ENCODE measurements at places on chromosomes 16 and 17.

GRCh38 chr17:68511254-68511670, 968 bp upstream of the PRKAR1A start:
- no peak for DNase-seq

DNA sequence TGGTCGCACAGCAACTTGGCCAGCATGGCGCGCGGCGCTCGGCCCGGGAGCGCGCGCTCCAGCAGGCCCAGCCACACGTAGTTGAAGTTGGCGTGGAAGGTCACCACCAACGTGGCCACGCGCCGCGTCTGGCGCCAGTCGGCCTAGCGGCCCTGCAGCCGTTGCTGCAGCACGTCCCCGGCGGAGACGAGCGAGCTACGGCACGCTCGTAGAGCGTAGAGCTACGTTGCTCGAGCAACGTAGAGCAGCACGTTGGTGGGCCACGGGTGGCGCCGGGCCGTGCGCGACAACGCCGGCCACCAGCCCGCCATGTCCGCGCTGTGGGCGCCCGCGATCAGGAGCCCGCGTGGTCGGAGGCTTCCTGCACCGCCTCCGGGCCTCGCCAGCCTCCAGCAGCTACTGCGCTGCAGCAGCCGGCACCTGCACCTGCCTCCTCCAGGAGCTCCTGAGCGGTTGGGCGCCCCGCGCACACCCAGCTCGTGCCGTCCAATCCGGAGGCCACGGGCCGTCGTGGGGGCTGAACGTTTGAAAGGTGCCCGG, 13.4 kb upstream of the SULT1A1 start:
- no peak for DNase-seq

DNA sequence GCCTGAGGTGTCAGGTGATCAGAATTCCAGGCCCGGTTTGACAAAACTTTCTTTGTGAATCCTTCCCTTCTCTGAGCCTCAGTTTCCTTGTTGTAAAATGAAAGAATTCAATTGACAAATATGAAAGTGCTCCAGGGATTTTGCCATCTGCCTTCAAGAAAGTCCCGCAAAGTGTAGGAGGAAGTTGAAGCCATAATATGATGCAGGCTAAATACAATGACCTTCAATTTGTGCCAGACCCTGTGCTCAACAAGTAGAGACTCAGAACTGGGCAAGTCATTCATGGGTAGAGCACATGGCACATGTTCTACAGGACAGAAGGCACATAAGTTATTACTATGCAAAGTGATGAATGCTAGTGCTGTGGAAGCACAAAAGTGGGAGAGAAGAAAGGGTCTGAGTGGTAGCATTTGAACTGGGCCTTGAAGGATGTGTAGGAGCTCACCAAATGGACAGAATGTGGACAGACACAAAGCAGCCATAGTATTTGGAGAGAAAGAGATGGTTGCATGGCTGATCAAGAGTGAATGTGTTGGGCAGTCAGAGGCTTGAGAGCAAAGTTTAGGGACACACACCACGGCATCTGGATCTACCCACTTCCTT, 2.4 kb upstream of the SCIMP start:
- DNase-seq: no peak

- DNase-seq: no peak
Observed at GRCh38 chr16:19505600-19506303, 16.1 kb downstream of the GDE1 start.

GRCh38 chr17:72971226-72971880, 121.1 kb downstream of the SLC39A11 start:
- DNase-seq: no peak

- DNase-seq: no peak
Observed at GRCh38 chr16:30937692-30938091, 11.2 kb upstream of the ORAI3 start.

DNA sequence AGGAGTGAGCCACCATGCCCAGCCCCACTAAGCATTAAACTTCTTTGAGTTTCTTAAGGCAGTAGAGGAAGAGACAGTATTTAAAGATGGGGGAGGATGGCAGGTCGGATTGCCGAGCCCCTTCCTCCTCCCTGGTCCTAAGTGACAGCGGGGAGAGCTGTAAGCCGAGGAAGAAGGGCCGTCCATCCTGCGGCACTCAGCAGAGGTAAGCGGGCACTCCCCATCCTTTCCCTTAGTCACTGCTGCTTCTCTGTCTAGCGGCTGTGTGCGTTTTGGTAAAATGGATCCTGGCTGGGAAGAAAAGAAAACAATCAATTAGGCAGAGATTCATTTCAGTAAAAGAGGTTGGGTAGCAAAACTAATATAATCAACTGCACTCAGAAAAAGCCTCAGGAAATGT, 13.9 kb downstream of the DNAAF1 start:
- DNase-seq: no peak

DNA sequence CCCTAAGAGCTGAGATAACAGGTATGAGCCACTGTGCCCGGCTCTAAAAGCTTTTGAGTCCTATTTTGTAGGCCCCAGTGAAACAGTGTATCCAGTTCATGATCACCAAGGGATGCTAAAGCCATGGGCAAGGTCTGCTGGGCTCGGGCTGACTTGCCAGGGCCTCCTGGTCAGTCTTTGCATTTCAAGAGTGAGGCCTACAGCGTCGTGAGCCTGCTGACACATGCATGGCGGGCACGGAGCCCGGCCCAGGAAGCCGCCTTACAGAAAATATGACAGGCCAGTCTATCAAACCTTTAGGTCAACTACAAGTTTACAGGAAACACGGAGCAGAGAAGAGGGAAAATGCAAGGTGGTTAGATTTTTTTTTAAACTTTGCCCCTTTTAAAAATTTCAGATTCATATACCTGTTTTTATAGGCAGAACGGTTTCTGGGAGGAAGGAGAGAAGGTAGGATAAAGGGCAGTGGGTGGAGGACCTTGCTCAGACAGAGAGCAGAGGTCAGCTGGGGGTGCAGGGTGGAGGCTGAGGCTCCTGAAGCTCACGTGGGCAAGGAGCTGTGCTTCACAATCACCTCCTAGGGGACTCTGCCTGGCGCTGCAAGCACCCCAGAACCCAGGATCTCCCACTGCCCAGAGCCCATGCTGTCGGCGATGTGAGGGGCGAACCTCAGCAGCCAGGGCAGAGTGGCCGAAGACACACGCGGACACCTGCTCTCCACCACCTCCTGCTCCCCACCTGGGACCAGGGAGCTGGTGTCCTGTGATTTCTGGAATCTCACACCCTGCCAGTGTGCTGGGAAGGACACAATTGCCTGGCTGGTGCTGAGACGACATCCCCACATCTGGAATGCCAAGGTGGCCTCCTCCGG, 21.3 kb downstream of the C16orf95 start:
- DNase-seq: no peak

- no peak for DNase-seq
Observed at GRCh38 chr16:2497695-2498484, 15.9 kb upstream of the ATP6V0C start.

- no peak for DNase-seq
Observed at GRCh38 chr16:68397710-68398201, 50.6 kb downstream of the SMPD3 start.

- DNase-seq: no peak
Observed at GRCh38 chr16:27304881-27305745, 8.7 kb upstream of the IL4R start.

DNA sequence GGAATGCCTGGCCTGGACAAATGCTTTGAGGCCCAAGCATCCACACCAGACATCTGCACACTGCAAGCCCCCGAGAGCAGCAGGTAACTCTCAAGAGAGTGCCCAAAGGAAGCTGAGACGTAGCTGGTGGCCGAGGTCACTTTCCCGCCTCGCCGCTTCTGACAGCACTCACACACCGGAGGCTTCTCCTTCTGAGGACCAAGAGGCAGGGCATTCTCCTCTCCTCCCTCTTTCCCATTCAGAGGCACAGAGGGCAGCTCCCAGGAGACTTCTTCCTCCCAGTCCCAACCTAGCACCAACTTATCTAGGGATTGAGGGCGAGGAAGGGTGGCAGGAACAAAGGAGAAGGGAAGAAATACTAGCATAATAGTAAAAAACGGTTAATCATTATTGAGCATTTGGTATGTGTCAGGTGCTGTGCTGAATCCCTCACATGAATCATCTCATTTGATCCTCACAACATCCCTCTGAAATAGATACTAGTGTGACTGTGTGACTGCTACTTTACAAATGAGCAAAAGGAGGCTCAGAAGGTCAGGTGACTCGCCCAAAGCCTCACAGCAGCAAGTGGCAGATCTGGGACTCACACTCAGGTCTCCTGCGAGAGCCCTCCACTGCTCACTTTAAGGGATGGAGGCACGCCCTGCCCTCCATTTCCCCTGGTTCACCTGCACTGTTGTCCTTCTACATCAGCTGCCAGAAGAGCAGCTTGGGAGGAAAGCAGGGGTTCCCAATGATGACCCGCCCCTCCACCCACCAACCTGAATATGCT, 41.8 kb downstream of the MYO18A start:
- DNase-seq: no peak

DNA sequence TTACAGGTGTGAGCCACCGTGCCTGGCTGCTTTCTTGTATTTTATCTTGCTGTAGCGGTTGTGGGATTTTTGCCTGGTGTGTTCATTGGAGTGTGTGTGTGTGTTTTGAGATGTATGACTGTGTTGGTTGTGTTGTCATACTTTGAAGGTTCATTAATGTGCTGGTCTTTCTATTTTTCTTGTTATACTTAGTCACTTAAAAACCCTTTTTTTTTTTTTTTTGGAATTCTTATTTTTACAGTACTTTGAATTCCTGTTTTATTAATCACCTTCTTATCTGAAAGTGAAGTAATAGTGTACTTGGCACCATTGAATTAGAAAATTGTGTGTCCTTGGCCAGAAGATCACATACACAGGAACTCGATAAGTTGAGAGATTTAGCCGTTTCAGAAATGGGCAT, 30.2 kb downstream of the TENT4B start:
- DNase-seq: no peak

GRCh38 chr16:61644736-61645135, 391.5 kb downstream of the CDH8 start:
- DNase-seq: no peak

GRCh38 chr17:44604768-44605485, 47.6 kb downstream of the FZD2 start:
- no peak for DNase-seq

DNA sequence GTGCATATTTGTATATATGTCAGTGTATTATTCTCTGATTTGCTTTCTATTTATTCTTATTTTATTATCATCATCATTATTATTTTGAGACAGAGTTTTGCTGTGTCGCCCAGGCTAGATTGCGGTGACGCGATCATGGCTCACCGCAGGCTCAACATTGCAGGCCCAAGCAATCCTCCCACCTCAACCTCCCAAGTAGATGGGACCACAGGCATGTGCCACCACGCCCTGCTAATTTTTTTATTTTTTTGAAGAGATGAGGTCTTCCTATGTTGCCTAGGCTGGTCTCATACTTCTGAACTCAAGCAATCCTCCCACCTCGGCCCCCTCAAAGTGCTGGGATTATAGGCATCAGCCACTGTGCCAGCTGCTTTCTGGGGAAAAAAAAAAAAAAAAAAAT, 8.4 kb upstream of the ARHGAP17 start:
- no peak for DNase-seq

GRCh38 chr16:84091460-84091859, 25.3 kb downstream of the MBTPS1 start:
- DNase-seq: no peak

DNA sequence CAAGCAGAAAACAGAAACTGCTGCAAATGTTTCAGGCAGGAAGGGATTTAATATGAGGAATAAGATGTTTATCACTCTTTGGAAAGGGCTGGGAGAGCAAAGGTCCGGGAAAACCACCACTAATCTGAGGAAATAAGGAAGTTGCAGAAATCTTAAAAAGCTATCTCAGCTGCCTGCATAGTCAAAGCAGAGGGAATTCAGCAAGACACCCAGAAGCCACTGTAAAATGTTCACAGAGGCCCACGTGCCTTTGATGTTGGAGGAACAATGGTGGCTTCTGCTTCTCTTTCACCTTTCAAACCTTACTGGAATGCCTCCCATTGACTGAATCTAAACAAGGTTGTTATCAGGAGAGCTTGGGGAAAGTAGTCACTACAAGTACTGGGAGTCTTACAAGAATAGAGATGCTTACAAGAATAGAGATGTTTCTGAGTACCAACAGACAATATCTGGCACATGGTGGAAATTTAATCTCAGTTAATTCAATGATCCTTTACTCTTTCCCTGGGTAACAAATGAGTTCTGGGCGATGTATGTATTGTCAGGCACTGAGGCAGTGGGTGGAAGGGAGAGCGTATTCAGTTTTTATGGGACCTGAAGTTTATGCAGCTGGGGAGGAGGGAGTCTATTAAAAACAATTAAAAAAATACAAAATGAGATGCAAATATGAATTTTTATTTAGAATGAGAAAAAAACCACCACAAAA, 56.1 kb upstream of the MED13 start:
- no peak for DNase-seq

- no peak for DNase-seq
Observed at GRCh38 chr17:37048811-37049210, 100.1 kb downstream of the AATF start.

DNA sequence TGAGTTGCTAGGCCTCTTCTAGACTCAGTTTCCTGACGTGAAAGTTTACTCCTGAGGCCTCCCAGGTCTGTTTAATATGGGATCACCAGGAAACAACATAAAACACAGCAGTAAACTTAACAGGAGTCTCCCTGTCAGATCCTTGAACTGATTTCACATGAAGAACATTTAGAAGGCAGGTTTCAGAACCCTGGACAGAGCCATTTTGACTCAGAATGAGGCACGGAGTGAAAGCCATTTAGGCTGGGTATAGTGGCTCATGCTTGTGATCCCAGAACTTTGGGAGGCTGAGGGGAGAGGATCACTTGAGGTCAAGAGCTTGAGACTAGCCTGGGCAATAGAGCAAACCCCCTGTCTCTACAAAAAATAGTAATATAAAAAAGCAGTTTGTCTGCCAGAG, 289.1 kb downstream of the CA10 start:
- DNase-seq: peak; percentile 31

DNA sequence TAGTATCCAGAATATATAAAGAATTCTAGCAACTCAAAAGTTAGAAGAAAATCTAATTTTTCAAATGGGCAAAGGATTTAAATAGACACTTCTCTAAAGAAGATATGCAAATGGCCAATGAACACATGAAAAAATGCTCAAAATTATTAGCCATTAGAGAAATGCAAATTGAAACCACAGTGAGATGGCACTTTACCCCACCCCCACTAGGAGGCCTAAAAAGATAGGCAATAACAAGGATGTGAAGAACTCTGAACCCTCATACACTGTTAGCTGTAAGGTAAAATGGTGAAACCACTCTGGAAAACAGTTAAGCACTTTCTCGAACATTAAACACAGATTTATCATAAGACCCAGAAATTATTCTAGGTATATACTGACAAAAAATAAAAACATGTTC, 71.4 kb upstream of the IRX6 start:
- no peak for DNase-seq

Measured in urothelium cell line (cell line).